ENCODE measurements at places on chromosomes 4 and X. TPM values are rescaled to one million over a fixed set of nuclear protein-coding genes. Genes with fewer than 3 reads are reported as not detected.

DNA sequence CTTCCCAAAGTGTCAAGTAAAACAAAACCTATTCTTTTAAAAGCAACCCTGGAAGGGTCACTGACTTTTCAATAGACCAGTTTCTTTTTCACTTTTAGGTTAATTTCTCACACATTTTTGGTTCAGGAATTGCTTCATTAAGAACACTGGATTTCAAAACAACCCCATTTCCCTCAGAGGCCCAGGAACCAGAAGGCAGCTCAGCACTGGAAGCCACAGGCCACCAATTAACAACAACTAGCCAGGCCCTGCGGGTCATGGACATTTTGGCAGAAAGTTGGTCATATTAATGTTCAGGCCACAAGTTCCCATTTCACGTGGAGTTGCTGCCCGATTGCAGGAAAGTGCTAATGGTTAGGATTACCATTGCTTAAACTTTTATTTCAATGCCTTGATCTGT, 39.8 kb downstream of the HAND2 start:
- DNase-seq = no peak

DNA sequence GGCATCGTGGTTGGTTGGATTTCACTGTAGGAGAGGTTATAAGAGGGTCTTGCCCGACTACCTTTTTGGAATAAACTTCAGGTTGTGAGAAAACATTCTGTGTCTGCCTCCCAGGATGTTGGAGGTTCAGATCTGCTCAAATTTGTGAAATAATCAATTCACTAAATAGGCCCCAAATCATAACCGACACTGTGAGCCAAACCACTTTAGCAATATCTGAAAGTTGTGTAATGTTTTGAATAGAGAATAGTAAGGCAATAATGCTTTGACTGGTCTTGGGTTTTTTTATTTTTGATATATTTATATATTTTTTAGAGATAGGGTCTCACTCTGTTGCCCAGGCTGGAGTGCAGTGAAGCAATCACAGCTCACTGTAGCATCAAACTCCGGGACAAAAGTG, 131.2 kb downstream of the GLRA3 start:
- no peak for DNase-seq

GRCh38 chr4:1368421-1369090, 21.5 kb downstream of the UVSSA start:
- DNase-seq = peak; percentile 76

- no peak for DNase-seq
Observed at GRCh38 chr4:94827481-94828110, 69.8 kb downstream of the BMPR1B start.

GRCh38 chr4:70778888-70779422, 57.2 kb downstream of the RUFY3 start:
- no peak for DNase-seq

GRCh38 chrX:13094828-13095341, 50.5 kb upstream of the FAM9C start:
- no peak for DNase-seq

GRCh38 chrX:104419211-104419610, 146.8 kb upstream of the IL1RAPL2 start:
- DNase-seq = no peak

Gene SSX3
- not detected for total RNA-seq
